Keratinocyte (primary cell): ENCODE measurements at places on chromosomes 6 and 20.

DNA sequence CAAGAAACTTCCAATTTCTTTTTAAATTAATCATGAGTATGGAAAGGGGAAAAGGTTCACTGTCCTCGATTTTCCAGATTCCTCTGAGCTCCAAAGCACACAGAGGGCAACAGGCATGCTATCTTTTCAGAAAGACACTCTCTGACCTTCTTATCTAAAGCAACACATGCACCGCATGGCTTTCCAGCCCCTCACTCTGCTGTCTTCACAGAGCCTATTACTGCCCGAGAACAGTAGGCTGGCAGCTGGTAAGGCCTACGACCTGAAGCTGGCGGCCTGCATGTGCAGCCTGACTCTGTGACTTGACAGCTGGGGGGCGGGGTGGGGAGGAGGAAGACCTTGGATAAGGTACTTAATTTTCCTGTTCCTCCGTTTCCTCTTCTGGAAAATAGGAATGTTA lies 86.3 kb downstream of the ELOVL4 start:
- no peak for DNase-seq

DNA sequence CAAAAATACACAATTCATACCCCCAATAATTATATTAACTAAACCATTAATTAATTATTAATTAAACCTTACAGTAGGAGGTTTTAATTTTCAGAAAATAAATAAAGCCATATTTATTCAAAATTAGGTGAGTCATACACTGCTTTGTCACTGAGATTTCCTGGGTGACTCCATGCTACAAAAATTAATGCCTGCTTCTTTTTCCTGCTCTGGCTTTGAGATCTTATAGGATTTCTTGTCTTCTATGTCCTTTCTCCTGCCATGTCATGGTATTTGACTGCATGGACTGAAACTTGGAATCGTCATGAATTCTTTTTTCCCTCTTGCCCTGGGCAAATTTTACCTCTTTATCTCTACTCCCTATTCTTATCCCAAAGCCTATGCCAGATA lies 133.2 kb downstream of the PHACTR1 start:
- DNase-seq, result no peak

DNA sequence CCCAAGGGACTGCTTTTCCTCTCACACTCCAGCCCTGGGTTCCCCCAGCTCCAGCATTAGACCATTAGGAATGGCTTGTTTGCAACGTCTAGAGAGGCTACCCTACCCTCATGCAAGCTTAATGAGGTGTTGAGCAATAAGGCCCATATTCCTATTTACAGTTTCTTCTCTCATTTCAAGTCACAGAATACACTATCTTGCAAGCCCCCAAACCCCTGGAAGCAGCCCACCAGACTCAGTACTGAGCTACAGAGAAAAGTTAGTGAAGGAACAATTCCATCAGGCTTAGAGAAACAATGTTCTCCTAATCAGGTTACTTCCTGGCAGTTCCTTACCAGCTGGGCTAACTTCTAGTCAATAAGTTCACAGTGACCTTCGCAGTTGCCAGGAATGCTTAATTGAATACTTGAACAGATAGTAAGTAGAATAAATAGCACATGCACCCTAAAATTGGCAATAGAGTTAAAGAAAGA lies 606.5 kb upstream of the NOX3 start:
- DNase-seq, result no peak

DNA sequence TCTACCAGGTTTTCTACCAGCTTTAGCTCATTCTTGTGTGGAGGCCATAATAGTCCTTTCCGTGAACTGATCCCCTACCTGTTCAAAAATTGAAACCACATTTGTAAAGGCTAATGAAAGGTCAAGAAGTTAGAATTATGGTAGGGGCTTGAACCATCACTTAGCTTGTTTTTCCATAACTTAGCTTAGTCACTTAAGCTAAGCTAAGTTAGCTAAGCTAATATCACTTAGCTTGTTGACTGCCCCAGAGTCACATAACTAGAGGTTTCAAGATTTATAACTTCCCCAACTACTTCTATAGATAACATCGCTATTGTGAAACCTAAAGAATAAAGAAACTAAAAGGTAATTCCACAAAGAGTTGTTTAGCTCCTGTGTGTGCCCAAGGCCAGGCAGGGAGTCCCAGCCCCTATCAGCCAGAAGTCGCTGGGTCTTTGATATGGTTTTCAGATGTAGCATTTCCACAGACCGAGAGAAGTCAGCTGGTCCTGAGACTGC lies 131.8 kb downstream of the VEGFA start:
- DNase-seq, result no peak
